ENCODE measurements at places on chromosomes 11 and 22.

- no peak for DNase-seq
Observed at GRCh38 chr22:48351376-48352085, 1476.1 kb downstream of the BRD1 start.

GRCh38 chr11:45754261-45754709 lies 50.7 kb upstream of the SLC35C1 start:
- no peak for DNase-seq

- no peak for DNase-seq
Observed at GRCh38 chr11:126510621-126511370, 155.3 kb downstream of the ST3GAL4 start.

DNA sequence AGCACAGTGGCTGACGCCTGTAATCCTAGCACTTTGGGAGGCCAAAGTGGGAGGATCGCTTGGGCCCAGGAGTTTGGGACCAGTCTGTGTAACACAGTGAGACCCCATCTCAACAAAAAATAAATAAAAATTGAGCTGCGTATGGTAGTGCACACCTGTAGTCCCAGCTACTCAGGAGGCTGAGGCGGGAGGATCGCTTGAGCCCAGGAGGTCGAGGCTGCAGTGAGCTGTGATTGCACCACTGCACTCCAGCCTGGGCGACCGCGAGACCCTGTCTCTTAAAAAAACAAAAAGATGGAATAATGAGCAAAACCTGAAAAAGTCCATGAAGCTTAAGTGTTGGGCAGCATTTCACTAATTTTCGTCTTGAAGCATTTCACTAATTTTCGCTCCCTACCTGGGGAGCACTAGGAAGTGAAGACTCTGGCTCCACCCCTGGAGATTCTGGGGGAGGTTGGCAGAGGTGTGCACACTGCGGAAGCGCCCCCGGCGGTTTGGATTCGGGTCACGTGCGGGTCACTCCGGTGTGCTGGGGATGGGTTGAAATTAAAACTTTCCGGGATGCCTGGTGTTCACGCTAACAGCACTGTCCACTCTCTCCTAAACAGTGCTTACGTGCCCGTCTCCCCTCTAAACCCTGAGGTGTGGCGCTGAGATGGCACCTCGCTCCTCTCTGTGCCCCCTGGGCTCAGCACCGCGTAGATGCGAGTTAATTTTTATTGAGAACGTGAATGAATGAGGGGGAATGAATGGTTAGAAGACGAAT lies 906 bp upstream of the NAA40 start:
- DNase-seq: no peak

DNA sequence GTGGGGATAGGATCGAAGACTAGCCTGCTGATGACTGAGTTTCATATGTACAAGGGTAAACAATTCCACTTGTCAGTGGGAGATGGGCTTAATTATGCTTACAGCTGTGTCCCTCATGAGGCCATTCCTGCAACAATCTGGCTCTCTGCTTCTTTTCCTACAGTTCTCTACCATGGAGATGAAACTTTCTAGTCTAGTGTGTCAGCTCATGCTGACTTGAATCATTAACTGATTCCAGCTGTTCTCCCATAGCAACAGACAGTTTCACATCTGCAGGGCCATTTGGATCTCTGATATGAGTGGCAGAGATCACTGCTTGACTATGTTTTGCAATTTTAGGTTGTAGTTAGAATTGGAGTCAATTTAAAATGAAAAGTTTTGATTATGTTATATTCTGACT lies 1251.7 kb upstream of the RAG2 start:
- no peak for DNase-seq

- DNase-seq: no peak
Observed at GRCh38 chr11:104159356-104159755, 4.6 kb downstream of the PDGFD start.

- DNase-seq: no peak
Observed at GRCh38 chr11:106482917-106483785, 405.7 kb downstream of the AASDHPPT start.

DNA sequence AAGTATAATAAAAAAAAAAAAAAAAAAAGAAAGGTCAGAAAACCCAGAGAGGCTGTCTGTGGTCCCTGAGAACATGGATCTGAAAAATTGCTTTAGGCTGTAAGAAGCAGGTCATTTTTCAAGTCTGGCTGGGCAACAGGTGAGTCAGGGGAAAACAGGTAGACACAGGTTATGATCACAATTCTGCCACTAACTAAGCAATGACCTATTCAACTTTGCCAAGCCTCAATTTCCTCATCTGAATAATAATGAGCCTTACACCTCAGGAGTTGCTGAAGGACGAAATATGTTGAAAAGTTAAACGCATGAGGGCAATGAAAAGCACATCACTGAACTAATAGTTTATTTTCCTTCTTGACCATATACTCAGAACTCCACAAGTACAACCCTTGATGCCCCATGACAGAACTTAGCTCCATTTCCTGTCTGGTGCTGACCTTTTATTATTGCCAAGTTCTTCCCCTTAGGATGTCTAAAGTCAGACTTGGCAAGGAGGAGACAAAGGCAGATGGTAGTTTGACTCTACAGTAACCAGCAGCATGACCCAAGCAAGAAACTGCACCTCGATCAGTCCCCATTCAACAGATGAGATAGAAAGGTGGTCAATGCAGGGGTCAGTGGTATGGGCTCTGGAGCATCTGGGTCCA lies 93.6 kb downstream of the SYN3 start:
- no peak for DNase-seq

DNA sequence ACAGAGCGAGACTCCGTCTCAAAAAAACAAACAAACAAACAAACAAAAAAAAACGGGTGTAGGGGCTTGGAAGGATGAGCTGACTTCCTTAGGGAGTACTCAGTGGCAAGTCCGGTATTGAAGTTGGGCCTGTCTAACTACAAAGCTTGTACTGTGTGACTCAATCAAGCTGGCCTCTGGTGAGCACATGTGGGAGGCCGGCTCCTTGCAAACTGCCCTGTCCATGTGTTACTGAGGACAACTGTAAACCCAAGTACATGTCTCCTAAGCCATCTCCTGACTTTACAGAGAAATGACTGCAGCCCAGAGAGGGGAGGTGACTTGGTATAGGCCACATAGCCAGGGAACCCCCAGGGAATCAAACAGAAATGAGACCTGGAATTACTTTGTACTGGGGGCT lies 11.6 kb downstream of the RIBC2 start:
- no peak for DNase-seq

DNA sequence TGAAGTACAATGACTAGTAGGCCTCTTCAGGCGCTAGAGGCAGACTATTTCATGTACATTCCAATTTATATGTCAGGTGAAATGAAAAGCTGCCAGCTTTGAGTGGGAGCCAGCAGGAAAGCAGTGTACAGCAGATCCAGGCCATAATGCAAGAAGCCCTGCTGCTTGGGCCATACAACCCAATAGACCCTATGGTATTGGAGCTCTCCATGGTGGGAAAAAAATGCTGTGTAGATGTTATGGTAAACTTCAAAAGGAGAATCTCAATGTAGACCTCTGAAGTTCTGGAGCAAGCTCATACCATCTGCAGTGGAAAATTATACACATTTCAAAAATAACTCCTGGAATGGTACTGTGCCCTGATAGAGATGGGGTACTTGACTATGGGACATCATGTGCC lies 71.5 kb upstream of the CD82 start:
- no peak for DNase-seq

DNA sequence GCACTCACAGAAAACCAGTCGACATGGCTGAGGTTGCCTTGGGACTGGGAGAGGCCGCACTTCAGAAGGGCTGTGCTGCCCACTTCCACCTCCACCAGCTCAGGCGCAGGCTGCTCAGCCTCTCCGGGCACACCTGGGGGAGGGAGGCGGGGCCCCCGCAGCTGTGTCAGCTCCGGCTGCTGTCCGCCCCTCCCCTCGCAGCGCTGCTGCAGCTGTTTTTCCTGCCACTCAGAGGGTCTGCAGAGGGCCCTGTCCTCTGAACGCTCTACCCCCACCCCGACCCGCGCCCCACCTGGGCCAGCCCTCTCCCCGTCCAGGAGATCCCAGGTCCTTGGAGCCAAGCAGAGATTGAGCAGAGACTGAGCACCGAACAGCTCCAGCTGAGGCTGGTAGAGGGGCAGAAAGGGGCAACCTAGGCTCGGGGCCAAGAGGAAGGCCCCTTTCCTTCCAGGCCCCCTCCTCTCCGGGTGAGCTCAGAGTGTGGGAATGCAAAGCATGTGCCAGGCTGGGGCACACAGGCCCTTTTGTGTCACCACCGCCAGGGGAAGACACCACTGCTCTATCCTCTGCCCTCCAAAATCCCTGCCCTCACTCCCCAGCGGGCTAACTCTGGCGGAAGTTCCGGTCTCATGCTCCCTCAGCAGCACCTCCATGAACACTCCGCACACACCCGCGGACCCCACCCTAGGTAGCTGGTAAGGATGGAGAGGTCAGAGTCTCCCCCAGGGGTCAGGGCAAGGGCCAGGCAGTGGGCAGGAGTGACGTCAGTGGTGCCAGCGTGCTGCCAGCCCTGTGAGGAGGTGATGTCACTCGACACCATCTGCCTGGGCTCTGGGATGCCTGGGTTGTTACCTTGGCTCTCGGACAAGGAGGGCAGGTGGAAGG lies 1.6 kb downstream of the MCAM start:
- DNase-seq: no peak

DNA sequence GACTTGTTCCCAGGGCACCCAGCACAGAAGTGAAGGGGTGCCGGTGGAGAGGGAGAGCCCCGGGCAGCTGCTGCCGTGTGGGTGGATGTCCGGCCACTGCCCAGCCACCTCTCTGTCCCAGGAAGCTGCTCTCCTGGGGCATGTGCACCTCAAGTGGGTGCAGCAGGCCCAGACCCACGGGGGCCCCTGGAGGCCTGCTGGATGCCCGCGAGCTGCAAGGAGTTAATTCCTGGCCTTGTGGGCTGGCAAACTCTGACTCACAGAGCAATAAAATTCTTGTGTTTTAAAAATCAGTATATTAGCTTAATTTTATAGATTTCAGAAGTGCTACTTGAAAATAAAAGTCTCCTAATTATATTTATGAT lies 37.4 kb upstream of the KCNQ1OT1 start:
- no peak for DNase-seq

GRCh38 chr22:26817926-26818325 lies 160.5 kb downstream of the MIAT start:
- no peak for DNase-seq

- DNase-seq: no peak
Observed at GRCh38 chr22:48953830-48954229, 873.8 kb downstream of the BRD1 start.

DNA sequence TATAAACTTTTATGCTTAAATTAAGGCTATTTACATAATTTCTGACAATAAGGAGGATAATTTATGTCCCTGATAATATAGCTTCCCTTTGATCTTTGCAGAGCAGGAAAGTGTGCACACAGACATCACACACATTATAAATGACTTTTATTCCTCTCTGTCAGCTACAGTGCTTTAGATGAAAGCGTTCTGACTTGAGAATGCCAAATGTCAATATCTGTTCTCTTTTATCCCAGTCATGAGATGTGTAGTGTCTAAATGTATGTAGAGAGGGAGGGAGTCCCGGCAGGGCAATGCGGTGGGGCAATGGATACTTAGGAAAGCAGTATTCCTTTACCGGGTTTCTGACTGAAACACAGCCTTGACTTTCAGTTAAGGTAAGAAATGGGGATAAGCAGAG lies 225.4 kb upstream of the CHORDC1 start:
- no peak for DNase-seq

GRCh38 chr22:42676059-42676607 lies 26.9 kb upstream of the CYB5R3 start:
- DNase-seq: no peak

- no peak for DNase-seq
Observed at GRCh38 chr11:48099916-48100446, 116.6 kb upstream of the OR4B1 start.

- no peak for DNase-seq
Observed at GRCh38 chr22:49769691-49770546, 57.8 kb downstream of the BRD1 start.

GRCh38 chr11:72328366-72329224 lies 84.6 kb upstream of the PHOX2A start:
- DNase-seq: no peak

DNA sequence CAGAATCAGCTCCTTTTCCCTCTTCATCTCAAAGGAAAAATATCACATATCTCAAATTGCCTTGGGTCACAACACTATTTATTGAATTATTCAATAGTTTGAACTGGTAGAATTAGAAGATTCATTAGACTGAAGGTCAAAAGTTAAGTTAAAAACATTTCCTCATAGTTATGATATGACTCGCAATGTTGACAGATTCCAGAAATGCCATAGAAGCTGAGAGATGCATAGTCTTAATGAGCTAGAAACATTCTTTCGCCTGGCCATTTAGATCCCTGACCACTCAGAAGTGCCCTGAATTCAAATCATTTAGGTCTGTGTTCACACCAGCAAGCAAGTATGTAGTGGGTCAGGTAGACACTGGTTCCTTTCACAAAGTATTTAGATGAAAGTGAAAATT lies 44.4 kb downstream of the FAT3 start:
- no peak for DNase-seq

DNA sequence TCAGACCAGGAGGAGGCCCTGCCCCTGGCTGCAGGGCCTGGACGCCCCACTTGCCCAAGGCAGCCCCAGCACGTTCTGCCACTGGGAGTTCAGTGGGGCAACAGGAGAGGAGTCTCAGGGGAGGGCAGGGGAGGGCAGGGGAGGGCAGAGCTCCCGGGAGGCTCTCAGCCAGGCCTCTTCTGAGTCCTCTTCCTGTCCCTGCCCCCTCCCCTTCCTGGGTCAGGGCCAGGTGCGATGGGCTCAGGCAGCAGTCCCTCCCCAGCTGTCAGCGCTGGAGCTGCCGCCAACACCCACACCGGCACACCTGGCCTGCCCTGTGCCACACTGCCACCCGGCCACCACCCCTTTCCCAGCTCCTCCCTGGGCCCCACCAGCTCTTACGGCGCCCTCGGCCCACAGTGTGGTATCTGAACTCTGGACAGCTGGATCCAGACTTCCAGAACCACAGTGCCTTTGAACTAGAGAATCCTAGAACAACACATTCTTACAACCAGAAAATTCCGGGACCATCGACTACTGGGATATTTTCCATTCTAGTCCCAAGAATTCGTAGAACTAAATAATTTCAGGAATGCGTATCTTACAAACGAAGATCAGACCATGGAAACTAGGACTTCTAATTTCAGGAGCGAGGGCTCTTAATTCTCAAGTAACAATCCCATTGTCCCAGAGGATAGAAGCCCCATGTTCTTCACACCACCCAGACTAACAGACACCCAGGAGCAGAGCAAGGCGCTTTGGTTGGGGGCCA lies 21.8 kb downstream of the RPL3 start:
- no peak for DNase-seq

- no peak for DNase-seq
Observed at GRCh38 chr22:26430600-26430999, 1.5 kb downstream of the ASPHD2 start.

- DNase-seq: no peak
Observed at GRCh38 chr11:75667831-75668450, 897 bp downstream of the MAP6 start.

- DNase-seq: no peak
Observed at GRCh38 chr22:40323681-40324171, 22.6 kb upstream of the ADSL start.

- no peak for DNase-seq
Observed at GRCh38 chr11:7563281-7563680, 49.5 kb downstream of the PPFIBP2 start.

- no peak for DNase-seq
Observed at GRCh38 chr11:13503393-13503792, 7.6 kb upstream of the PTH start.
